ENCODE measurements at places on chromosomes 5 and 9.

GRCh38 chr5:91541696-91542095, 158.6 kb upstream of the ARRDC3 start:
- peak; percentile 44 for DNase-seq

- DNase-seq = no peak
Observed at GRCh38 chr5:103646698-103647614, 84.4 kb upstream of the NUDT12 start.

DNA sequence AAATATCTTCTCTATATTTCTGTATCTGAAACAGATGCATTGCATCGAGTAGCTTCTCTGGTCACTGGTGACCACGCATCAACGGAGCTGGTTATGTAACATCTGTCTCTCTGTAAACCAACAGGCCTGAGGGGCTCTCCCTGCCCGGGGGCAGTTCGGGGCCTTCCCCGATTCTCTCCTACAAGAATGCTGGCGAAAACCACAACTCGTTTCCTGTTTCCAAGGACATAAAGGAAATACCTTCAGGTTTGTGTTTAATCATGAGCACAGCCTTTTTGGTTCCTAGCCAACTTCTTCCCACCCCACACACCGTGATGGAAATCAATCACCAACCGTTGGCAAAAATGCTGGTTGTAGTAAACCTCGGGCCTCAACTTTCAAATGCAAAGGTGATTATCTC, 25.1 kb downstream of the GDNF start:
- no peak for DNase-seq

- no peak for DNase-seq
Observed at GRCh38 chr5:107496466-107496865, 174.3 kb downstream of the EFNA5 start.

GRCh38 chr9:27471366-27471765, 52.7 kb upstream of the IFNK start:
- no peak for DNase-seq

DNA sequence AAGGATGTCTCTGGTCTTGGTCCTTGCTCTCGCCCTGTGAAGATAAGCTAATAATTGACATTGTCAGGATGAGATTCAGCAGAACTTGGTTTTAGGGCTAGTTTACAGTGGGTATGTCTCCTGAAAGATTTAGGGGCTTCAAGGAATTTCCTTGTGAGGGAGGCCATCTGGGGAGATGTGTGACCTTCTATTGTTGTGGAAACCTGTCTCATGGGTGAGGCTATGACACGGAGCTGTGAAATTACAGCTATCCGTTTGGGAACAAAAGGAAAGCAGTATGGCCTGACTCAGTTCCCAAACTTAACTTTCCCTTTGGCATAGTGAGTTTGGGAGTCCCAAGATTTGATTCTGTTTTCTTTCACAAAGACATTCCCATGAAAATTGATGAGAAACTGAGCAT, 142.0 kb downstream of the PARP8 start:
- no peak for DNase-seq

DNA sequence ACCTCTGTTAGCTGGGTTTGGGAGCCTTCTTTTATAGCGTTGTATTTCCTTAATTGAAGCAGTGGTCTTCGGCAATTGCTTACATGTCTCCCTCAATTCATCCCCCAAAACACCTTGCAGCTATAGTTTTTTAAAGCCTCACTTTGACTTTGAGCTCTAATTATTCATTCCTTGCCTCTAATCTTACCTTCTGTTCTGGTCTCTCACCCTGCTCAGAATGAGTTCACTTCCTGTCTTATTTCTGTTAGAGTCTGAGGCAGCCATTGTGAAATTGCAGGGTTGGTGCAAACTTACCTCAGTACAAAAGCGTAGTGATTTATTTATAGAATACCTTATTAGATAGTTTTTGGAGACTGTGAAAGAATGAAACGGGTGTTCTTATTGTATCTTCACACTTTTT, 35.0 kb downstream of the AOPEP start:
- DNase-seq = peak; percentile 12

- DNase-seq = no peak
Observed at GRCh38 chr9:36966371-36967097, 67.5 kb downstream of the PAX5 start.

DNA sequence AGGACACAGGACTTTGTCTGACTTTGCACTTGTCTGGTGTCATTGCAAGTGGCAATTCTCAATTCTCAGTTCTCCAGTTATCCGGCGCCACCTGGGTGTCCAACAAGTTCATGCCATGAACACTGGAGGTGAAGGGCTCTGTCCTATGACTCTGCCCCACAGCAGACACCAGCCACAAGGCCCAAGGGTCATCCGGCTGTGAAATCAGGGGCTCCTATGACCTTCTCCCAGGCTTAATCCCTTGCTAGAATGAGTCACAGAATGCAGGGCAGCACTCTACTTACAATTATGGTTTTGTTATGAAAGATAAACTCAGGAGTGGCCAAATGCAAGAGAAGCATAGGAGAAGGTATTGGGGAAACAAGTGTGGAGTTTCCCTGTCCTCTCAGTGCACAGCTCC, 392.0 kb downstream of the GADD45G start:
- DNase-seq = peak; percentile 8
